ENCODE measurements at places on chromosomes 3 and 15. TPM values are rescaled to one million over a fixed set of nuclear protein-coding genes. Genes with fewer than 3 reads are reported as not detected.
A peak's percentile ranks its signal among the peaks of the same experiment; 100 is the strongest.

The TOP2B gene
- total RNA-seq: 195 TPM

The KBTBD12 gene
- 0.29 TPM for total RNA-seq

The CLDN18 gene
- total RNA-seq: 19.5 TPM

- H3K4me1 ChIP-seq: peaks cover 12% of the 10 kb centered on the region
- H3K27me3 ChIP-seq: no peaks in the 10 kb centered on the region
- peaks cover 12% of the 10 kb centered on the region for H3K36me3 ChIP-seq
- no peak for DNase-seq
Observed at GRCh38 chr3:144369129-144369879, 397.7 kb downstream of the DIPK2A start.

- no peaks in the 10 kb centered on the region for H3K4me1 ChIP-seq
- no peak overlapping the region for H3K4me3 ChIP-seq
- no peak for DNase-seq
- H3K36me3 ChIP-seq: no peaks in the 10 kb centered on the region
Observed at GRCh38 chr3:99111235-99111634, 209.7 kb upstream of the DCBLD2 start.

DNA sequence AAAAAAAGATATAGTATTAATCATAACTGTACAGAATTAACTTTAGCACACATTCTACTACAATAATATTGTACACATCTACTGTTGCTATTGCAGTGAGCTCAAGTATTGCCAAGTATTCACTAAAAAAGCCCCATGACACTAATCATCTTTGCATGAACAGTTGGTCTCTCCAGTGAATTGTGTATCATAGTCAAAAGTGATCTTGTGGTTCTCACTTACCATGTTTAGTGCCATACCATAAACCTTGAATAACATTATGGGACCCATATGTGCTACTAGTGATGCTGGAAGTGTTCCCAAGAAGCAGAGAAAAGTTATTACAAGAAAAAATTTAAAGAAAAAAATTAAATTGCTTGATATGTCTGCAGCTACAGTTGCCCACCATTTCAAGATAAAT, 177.1 kb downstream of the PCCB start:
- peaks cover 7% of the 10 kb centered on the region for H3K4me1 ChIP-seq
- H3K27ac ChIP-seq: no peak overlapping the region
- no peak overlapping the region for H3K4me3 ChIP-seq
- no peaks in the 10 kb centered on the region for H3K27me3 ChIP-seq
- no peak for DNase-seq

The PLCB2 gene
- total RNA-seq: 2.5 TPM

DNA sequence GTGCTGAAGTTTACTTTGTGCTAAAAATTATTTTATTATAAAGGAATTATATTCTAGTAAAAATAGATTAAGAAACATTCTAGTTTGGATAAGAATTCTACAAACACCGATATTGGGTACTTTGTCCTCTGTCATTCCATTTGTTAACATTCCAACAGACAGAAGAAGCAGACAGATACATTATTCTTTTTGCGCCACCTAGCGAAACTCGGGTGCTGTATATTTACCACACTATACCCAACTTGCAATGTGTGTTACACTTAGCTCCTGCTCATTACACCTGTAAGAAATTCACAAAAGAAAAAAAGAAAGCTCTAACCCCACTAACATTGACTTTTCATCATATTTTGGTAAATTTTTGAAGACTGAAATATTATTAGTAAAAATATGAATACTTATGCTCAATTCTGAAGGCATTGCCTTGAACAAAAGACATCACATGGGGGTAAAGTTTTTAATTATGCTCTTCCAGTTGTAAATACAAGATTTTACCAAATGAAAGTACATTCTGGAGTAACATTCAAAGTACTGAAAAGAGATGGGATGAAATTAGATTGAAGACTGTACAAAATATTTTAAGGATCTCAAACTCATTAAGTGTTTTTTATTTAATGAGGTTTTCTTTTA, 136.5 kb upstream of the MLF1 start:
- H3K27ac ChIP-seq: no peak overlapping the region
- peaks cover 2% of the 10 kb centered on the region for H3K36me3 ChIP-seq
- peaks cover 17% of the 10 kb centered on the region for H3K4me1 ChIP-seq
- DNase-seq: peak; percentile 23
- H3K4me3 ChIP-seq: no peak overlapping the region
- H3K27me3 ChIP-seq: no peaks in the 10 kb centered on the region

The GABRR3 gene
- total RNA-seq: not detected

The JAGN1 gene
- total RNA-seq: 30.5 TPM

GRCh38 chr3:136984837-136985236, 27.1 kb downstream of the IL20RB start:
- peaks cover 3% of the 10 kb centered on the region for H3K36me3 ChIP-seq
- no peak overlapping the region for H3K4me3 ChIP-seq
- no peak overlapping the region for H3K27ac ChIP-seq
- no peaks in the 10 kb centered on the region for H3K4me1 ChIP-seq
- no peak for DNase-seq

GRCh38 chr3:181915551-181915950, 203.8 kb downstream of the SOX2 start:
- H3K4me3 ChIP-seq: no peak overlapping the region
- H3K4me1 ChIP-seq: peaks cover 2% of the 10 kb centered on the region
- H3K36me3 ChIP-seq: no peaks in the 10 kb centered on the region
- H3K27ac ChIP-seq: no peak overlapping the region
- H3K27me3 ChIP-seq: peaks cover 19% of the 10 kb centered on the region

- DNase-seq: no peak
- no peak overlapping the region for H3K4me3 ChIP-seq
- H3K27ac ChIP-seq: no peak overlapping the region
Observed at GRCh38 chr3:151940481-151940880, 67.0 kb downstream of the SUCNR1 start.

The IFT57 gene
- total RNA-seq: 63.8 TPM

- no peak overlapping the region for H3K27ac ChIP-seq
- DNase-seq: no peak
- H3K27me3 ChIP-seq: peaks cover 5% of the 10 kb centered on the region
- H3K4me3 ChIP-seq: no peak overlapping the region
Observed at GRCh38 chr15:31235311-31236183, 91.1 kb upstream of the KLF13 start.

The SH3BP5 gene
- 14.7 TPM for total RNA-seq

DNA sequence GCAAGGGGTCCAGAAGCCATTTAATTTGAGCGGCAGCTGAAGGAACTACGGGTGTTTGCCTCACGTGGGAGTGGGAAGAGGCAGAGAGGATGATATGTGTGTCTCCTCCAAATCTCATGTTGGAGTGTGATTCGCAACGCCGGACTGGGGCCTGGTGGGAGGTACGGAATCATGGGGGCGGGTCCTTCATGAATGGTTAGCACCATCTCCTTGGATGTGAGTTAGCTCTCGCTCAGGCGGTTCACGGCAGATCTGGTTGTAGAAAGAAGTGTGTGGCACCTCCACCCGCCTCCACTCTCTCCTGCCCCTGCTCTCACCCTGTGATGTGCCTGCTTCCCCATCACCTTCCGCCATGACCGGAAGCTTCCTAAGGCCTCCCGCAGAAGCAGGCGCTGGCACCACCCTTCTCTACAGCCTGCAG, 25.4 kb downstream of the XXYLT1 start:
- no peaks in the 10 kb centered on the region for H3K27me3 ChIP-seq
- no peak overlapping the region for H3K27ac ChIP-seq
- H3K36me3 ChIP-seq: peaks cover 5% of the 10 kb centered on the region
- peaks cover 22% of the 10 kb centered on the region for H3K4me1 ChIP-seq

The TTLL13 gene
- 0.69 TPM for total RNA-seq

The CGNL1 gene
- total RNA-seq: 40.4 TPM

The LDHAL6B gene
- total RNA-seq: not detected

The SAMD7 gene
- total RNA-seq: not detected

DNA sequence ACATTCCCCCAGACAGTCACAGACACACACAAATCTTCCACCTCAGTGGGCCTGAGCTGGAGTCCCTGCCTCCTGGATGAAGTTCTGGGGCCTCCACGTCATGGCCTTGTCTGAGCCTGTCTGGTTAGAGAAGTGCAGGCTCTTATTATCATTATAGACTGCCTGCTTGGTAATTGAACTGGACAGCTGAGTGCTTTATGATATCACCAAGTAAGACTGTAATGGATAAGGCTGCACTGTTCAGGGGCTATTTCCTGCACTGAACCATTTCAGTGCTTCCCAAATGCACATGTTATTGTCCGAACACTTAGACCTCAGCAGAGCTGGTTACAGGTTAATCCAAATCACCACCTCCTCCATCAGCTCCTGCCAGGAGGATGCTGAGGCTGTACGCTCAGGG, 8.7 kb upstream of the ST6GAL1 start:
- H3K27ac ChIP-seq: peak overlapping the region; percentile 95
- H3K4me1 ChIP-seq: peaks cover 25% of the 10 kb centered on the region
- no peaks in the 10 kb centered on the region for H3K27me3 ChIP-seq
- DNase-seq: no peak
- no peaks in the 10 kb centered on the region for H3K36me3 ChIP-seq
- no peak overlapping the region for H3K4me3 ChIP-seq

DNA sequence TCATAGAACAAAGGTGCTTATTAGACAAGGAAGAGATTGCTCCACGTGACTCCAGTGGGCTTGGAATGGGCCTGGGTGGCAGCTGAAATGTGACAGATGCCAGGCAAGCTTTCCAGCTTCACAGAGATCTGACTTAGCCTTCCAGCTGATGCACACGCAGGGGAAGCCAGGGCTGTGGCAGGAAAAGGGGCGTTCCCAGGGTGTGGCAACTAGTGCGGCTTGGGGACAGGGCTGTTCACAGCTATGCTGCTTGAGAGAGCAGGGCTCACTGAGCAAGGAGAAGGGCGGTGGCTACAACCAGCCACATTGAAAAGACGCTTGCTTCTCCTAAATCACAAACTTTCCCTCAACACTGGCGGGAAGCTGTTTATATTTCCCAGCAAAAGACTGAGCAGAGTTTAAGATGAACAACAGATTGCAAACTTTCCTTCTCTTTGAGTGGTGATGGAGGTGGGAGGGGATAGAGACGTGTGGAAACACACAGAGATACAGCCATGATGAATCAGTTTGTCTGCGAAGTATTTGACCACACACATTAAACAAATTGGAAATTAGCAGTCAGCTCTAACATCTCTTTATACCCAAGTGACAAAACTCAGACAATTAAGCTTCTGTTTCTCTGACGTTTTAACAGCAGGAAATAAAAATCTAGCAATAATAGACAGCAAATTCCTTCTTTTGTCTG, 127.5 kb downstream of the BDH1 start:
- no peak overlapping the region for H3K27ac ChIP-seq
- H3K27me3 ChIP-seq: peaks cover 57% of the 10 kb centered on the region
- H3K4me3 ChIP-seq: no peak overlapping the region
- peaks cover 9% of the 10 kb centered on the region for H3K4me1 ChIP-seq
- no peaks in the 10 kb centered on the region for H3K36me3 ChIP-seq

GRCh38 chr3:87710511-87710910, 348.3 kb downstream of the CGGBP1 start:
- DNase-seq: no peak
- H3K27me3 ChIP-seq: no peaks in the 10 kb centered on the region
- no peak overlapping the region for H3K4me3 ChIP-seq
- no peak overlapping the region for H3K27ac ChIP-seq
- H3K4me1 ChIP-seq: no peaks in the 10 kb centered on the region

- peaks cover 15% of the 10 kb centered on the region for H3K27me3 ChIP-seq
- DNase-seq: no peak
- H3K27ac ChIP-seq: no peak overlapping the region
- peaks cover 5% of the 10 kb centered on the region for H3K4me1 ChIP-seq
- H3K36me3 ChIP-seq: no peaks in the 10 kb centered on the region
Observed at GRCh38 chr15:33243393-33243792, 48.9 kb upstream of the FMN1 start.

GRCh38 chr3:168272343-168272985, 176.7 kb upstream of the GOLIM4 start:
- no peaks in the 10 kb centered on the region for H3K27me3 ChIP-seq
- H3K27ac ChIP-seq: no peak overlapping the region
- H3K4me3 ChIP-seq: no peak overlapping the region
- H3K36me3 ChIP-seq: peaks cover 11% of the 10 kb centered on the region
- no peaks in the 10 kb centered on the region for H3K4me1 ChIP-seq

GRCh38 chr15:87123676-87124382, 1044.2 kb downstream of the AGBL1 start:
- no peak for DNase-seq
- H3K27me3 ChIP-seq: no peaks in the 10 kb centered on the region
- no peak overlapping the region for H3K4me3 ChIP-seq
- no peak overlapping the region for H3K27ac ChIP-seq

DNA sequence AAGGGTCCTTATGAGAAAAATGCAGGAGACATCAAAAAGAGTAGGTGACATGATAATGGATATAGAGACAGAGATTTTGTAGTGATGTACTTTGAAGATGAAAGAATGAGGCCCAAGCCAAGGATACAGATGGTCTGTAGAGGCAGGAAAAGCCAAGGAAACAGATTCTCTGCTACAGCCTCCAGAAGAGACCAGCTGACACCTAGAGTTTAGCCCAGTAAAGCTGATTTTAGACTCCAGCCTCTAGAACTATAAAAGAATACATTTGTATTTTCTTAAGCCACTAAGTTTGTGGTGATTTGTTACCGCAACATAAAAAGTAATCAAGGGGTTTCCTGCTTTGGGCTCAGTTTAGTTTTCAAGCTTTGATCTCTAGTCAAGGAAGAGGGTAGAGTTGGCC, 64.8 kb downstream of the STRIT1 start:
- no peaks in the 10 kb centered on the region for H3K27me3 ChIP-seq
- no peaks in the 10 kb centered on the region for H3K36me3 ChIP-seq
- H3K27ac ChIP-seq: no peak overlapping the region
- DNase-seq: no peak

DNA sequence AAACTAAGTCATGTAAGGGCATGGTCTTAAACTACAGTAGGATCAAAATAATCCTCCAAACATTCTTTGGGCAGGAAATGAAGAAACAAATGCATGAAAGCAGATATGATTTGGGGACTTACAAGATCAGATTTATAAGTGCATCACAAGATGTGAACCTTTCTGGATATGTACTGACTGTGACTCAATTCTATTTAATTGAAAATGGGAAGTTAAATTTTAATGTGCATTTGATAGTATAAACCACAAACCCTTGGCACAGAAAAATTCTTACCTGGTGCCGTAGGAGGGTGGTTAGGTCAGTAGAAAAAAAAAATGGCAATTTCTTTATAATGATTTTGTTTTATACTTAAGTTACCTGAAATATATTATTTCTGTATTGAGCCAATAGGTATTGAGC, 262.5 kb upstream of the TGFBR2 start:
- no peak for DNase-seq
- no peaks in the 10 kb centered on the region for H3K36me3 ChIP-seq
- no peaks in the 10 kb centered on the region for H3K27me3 ChIP-seq
- no peak overlapping the region for H3K4me3 ChIP-seq

- H3K4me1 ChIP-seq: no peaks in the 10 kb centered on the region
- DNase-seq: no peak
- H3K27me3 ChIP-seq: no peaks in the 10 kb centered on the region
- no peaks in the 10 kb centered on the region for H3K36me3 ChIP-seq
- no peak overlapping the region for H3K4me3 ChIP-seq
- H3K27ac ChIP-seq: no peak overlapping the region
Observed at GRCh38 chr3:61928776-61929314, 367.5 kb downstream of the PTPRG start.

The UCN2 gene
- 1.2 TPM for total RNA-seq

- peaks cover 3% of the 10 kb centered on the region for H3K27me3 ChIP-seq
- DNase-seq: no peak
Observed at GRCh38 chr3:141218926-141219325, 12.7 kb upstream of the PXYLP1 start.

The PLA2G4D gene
- total RNA-seq: not detected

Data from progenitor cell of endocrine pancreas (in vitro differentiated cells).